GM04503 (cell line): ENCODE measurements at places on chromosomes 3 and 15.

DNA sequence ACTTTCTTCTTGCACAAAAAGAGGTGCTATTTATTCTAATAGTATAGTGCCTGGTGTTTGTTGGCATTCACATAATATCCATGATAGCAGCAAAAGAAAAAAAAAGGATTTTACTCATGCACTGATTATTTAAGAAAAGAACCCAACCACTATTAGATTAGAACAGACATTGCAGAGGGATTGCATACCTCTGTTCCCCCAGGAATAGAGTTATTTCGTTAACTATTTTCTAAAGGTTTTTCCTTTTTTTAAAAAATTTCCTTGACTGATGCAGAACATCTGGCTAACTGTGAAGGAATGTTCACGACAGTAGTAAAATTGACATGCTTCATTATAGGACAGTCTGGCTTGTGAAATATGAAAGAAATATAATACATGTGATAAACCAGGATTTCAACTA is 136.6 kb upstream of the PTX3 start:
- DNase-seq = peak; percentile 39

DNA sequence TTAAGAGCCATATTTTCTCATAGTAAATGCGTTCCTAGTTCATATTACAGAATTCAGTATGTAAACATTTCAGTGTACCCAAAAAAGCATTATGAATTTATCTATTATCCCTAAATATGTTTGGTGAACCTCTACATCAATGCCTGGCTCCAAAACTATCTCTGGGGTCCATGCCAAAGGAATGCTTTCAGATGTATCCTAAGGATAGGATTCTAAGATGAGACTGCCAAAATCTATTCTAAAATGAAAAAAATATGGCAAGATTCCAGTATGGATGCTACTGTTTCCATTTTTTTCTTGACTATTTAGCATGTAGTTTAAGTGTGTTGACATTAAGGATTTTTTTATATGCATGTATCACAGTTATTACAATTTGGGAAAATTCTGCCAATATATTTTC is 18.8 kb downstream of the EIF5A2 start:
- DNase-seq = no peak

- no peak for DNase-seq
Observed at GRCh38 chr3:108006077-108006771, 84.6 kb downstream of the CD47 start.

- peak; percentile 47 for DNase-seq
Observed at GRCh38 chr3:88038566-88038965, 20.2 kb downstream of the CGGBP1 start.

DNA sequence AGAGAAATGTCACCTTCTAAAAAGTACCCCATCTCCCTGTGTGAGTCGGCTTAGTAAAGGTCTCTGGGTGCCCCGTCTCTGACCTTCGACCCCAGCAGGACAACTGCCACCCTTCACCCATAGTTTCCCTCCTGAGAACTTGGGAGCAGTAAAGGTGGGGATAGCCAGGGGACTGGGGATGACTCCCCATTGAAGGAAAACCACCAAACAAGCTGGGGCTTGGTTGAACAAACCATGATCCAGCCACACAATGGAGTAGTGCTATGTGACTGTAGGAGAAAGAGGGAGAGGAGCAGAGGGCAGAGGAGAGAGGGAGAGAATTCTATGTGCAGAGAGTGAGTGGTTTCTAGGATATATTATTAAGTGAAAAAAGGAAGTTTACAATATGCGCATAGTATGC is 33.7 kb downstream of the IDH3A start:
- DNase-seq = no peak

GRCh38 chr3:154886437-154886836 is 193.7 kb upstream of the MME start:
- DNase-seq = peak; percentile 100

DNA sequence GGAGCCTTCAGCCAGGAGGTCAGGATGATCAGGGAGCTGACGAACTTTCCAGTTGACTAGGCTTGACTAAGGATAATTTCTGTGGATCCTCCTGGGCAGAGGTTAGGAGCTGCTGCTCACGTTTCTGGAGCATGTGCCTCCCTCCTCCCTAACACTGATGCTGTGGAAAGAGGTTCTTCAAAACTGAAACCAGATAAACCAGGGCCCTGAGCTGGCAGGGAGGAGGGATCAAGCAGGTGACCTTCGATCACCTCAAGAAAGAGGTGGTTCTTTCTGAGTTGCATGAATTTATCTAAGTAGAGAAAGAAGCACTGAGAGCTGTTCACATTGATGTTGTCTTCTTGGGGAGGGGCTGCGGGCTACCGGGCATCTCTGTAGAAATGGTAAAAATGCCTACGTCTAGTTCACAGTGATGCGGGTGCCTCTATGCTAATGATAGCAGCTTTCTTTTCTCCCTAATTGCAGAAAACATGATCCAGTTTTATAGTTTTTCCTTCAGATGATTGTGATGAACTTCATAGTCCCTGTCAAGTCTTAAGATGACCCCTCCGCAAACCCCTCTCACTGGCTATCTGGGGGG is 332.7 kb upstream of the LRRFIP2 start:
- no peak for DNase-seq
